ENCODE measurements at places on chromosomes 2 and 18. TPM values are rescaled to one million over a fixed set of nuclear protein-coding genes. Genes with fewer than 3 reads are reported as not detected.

The EDAR gene
- under 0.01 TPM for total RNA-seq

The NMUR1 gene
- total RNA-seq: 0.41 TPM

DNA sequence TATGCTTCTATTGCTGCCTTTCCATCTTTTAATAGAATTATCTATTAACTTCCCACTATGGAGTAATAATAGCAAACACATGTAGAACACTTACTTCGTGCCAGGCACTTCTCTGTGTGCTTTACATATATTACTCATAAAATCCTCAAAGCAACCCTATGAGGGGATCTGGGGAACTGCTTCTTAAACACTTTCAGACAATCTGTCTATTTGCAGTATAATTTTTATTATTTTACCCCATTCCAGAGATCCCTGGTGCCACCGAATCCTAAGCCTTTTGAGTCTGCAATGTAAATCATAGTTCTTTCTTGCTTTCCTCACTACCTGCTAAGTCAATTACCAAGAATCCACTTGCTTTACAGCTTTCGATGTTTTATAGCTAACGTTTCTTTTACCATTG lies 25.6 kb upstream of the GCFC2 start:
- DNase-seq: no peak

The GCG gene
- 0.41 TPM for total RNA-seq

GRCh38 chr2:114609203-114609602 lies 166.8 kb downstream of the DPP10 start:
- DNase-seq: no peak

The OR6B2 gene
- total RNA-seq: not detected

Measured in frontal cortex (tissue), 4 donors.